Thymus (tissue), 14 donors: ENCODE measurements at places on chromosomes 12 and 14. TPM values are rescaled to one million over a fixed set of nuclear protein-coding genes. Genes with fewer than 3 reads are reported as not detected.

DNA sequence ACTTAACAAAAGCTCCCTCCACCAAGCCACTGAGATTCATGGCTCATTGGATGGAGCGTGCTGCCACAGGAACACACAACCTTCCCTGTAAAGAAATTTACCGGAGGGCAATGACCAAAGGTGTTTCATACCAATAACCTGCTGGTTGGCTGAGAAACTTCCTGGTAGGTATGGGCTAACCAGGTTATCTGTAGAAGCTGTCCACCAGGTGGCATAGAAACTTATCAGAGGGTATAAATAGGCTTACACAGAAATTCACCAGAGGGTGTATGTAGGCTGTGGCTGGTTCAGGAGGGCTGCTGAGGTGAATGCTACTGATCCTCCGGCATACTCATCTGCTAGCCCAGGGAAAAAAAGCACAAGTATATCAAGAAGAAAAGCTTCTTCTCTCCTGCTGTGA is 27.1 kb upstream of the MTERF2 start:
- H3K36me3 ChIP-seq = no peaks in the 10 kb centered on the region
- no peaks in the 10 kb centered on the region for H3K4me1 ChIP-seq
- no peak overlapping the region for H3K27ac ChIP-seq
- DNase-seq = no peak

DNA sequence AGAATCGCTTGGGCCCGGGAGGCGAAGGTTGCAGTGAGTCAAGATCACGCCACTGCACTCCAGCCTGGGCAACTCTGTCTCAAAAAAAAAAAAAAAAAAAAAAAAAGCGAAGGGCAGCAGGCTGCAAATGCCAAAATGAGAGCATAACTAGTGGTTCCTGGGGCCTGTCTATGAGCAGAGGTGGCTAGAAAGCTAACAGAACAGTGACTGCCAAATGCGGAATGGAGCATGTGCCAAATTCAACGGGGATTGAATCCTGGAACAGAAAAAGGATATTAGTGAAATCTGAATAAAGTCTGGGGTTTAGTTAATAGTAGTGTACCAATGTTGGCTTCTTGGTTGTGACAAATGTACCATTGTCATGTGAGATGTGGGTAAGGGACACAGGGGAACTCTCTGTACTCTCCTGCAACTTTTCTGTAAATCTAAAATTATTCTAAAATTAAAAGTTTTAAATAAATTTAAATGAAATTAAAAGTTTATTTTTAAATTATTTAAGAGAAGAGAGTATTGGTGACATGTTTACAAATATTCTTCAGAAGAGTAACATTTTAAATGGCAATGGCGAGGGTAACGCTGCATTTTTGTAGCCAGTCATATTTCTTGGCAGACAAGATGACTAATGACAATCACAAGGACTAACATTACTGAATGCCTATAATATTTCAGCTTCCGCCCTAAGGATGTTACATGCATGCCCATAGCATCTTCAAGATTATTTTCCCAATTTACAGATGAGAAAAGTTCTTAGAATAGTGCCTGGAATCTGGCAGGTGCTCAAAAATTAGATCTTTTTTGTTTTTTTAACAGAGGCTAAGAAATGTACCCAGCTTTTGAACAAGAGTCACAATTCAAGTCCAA is 28.9 kb upstream of the NUDT4 start:
- H3K36me3 ChIP-seq = no peaks in the 10 kb centered on the region
- H3K27me3 ChIP-seq = no peaks in the 10 kb centered on the region
- no peak overlapping the region for H3K27ac ChIP-seq
- H3K4me3 ChIP-seq = no peak overlapping the region

GRCh38 chr12:70692681-70693288 is 55.6 kb upstream of the PTPRB start:
- H3K4me3 ChIP-seq = no peak overlapping the region
- H3K4me1 ChIP-seq = no peaks in the 10 kb centered on the region
- no peak overlapping the region for H3K27ac ChIP-seq
- H3K27me3 ChIP-seq = no peaks in the 10 kb centered on the region
- no peak for DNase-seq

GRCh38 chr12:2013527-2014223 is 9.4 kb upstream of the DCP1B start:
- H3K36me3 ChIP-seq = no peaks in the 10 kb centered on the region
- H3K4me1 ChIP-seq = no peaks in the 10 kb centered on the region
- no peak overlapping the region for H3K4me3 ChIP-seq
- no peak overlapping the region for H3K27ac ChIP-seq

- DNase-seq = no peak
- no peaks in the 10 kb centered on the region for H3K4me1 ChIP-seq
- H3K4me3 ChIP-seq = no peak overlapping the region
- H3K27me3 ChIP-seq = no peaks in the 10 kb centered on the region
- H3K36me3 ChIP-seq = no peaks in the 10 kb centered on the region
- peak overlapping the region; percentile 33 for H3K27ac ChIP-seq
Measured at GRCh38 chr12:83016218-83016835, 329.6 kb downstream of the TMTC2 start.

KRT72 gene
- total RNA-seq = 0.33 TPM

TRIM9 gene
- total RNA-seq = 0.71 TPM
